Activated CD4-positive, CD25-positive, alpha-beta regulatory T cell treated with anti-CD3 and anti-CD28 coated beads, Interleukin-2, amount 50 U/mL, for 72 hours (primary cell): ENCODE measurements at places on chromosomes 16 and 17.

DNA sequence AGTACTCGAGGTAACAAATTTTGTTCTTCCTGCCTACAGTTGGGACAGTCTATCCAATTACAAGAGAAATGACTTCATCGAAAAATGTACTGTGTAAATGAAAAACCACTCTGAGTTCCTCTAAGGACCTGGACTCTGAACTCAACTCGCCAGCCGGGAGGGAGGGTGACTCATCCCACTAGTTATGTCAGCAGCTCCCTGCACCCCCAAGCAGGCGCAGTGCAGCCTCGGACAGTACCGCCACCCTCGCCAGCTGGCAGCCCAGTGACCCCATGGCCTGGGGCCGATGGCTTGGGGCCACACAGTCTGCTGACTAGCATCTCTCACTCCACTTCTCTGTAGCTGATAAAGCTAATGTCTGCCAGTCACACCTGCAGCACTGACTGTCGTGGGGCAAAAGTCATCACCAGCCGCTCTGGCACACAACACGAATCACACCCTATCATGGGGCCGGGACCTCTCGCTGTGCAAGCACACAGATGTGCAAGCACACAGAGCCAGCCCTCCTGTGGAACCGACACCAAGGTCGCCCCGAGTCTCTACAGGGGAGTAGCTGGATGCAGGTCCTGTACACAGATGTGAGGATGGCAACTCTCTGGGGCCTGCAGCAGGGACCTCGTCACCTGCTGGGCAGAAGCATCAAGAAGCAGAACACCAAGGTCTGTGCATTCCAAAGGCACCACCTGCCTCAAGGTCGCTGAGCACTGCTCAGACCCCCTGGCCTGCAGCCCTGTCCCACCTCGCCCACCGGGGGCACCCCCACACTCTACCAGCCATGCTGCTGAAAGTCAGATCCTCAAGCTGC is 5.7 kb downstream of the CSNK1D start:
- no peak for DNase-seq

DNA sequence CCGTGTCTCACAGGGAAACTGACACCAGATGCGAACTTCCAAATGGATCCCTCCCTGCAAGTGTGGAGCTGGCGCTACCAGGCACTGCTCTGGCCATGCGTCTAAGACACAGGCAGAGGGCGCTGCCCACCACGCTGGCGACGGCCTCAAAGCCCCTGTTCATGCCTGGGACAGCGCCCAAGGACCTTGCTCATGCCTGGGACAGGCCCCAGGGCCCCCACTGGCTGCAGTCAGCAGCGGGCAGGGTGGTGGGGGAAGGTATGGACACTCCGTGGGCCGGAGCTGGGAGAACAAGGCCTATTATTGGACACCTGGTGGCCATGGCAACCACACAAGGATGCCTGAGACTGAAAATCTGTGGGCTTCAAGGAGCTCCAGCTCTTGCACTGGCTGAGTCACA is 8.8 kb downstream of the ZG16B start:
- no peak for DNase-seq

DNA sequence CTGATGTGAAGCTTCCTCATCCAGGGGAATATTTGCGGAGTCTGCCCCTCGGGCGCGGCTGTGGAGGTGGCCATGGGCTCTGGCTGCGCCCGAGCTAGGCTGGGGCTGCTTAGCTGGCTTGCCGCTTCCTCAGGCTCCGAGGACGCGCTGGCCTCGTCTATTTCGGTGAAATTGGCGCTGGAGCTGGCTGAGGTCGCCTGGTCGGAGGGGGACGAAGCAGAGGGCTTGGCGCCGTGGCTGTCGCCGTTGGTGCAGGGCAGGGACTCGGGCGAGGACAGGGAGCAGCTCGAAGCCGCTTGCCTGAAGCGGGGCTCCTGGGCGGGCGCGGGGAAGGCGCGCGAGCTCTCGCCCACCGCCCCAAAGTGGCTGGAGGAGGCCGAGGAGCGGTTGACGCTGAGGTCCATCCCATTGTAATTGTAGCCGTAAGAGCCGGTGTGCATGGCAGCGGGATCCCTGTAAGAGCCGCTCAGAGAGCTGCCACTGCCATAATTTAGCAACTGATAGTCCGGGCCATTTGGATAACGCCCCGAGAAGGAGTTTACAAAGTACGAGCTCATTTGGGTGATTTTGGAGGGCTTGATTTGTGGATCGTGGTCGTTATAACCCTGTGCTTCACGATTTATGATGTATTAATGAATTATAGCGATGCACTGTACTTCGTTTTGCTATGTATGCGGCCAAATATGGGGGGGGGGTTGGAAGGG is at the start of gene HOXB5:
TSS of gene HOXB5 (minus strand) at position 654 of the 704 bp plus-strand sequence. CDS start at position 557, 97 bp downstream.
- no peak for DNase-seq

DNA sequence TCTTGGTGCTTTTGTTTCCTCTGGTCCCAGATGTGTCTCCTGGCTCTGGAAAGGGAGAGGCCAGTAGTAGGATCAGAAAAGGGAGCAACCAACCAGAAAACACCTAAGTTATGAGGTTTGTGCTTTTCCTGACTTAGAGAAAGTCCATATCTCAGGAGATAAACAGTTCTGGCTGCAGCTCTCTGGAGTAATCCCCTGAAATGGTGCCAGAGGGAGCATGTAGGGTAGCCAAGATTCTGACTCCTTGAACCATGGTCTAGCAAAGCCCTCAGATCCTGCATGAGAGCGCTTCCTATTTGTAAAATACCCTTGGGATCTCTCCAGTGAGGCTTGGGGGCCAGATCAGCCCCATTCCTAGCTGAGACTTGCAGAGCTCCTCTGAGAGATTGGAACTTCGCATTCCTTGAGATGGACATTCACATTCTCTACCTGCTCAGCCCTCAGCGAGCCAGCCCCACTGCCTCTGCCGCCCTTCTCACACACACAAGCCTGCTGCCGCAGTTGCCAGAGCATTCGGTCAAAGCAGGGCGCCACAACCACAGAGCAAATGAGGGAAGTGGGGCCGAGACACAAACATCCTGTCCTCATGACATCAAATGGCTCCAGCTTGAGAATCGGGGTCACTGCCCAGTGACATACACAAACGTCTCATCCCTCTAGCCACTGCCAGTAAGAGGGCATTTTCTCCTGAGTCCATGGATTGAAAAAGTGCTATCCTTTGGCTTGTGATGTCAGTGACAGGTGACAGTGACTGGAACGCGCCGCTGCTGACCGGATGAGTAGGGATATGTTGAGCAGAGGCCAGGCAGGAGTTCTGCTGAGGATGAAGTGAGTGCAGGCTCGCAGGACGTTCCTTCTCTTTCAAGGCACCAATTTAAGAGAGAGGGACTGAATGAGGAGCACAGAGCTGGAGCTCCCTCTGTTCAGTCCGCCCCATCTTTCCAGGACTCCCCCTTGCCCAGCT is 5.0 kb downstream of the ABHD15 start:
- no peak for DNase-seq

DNA sequence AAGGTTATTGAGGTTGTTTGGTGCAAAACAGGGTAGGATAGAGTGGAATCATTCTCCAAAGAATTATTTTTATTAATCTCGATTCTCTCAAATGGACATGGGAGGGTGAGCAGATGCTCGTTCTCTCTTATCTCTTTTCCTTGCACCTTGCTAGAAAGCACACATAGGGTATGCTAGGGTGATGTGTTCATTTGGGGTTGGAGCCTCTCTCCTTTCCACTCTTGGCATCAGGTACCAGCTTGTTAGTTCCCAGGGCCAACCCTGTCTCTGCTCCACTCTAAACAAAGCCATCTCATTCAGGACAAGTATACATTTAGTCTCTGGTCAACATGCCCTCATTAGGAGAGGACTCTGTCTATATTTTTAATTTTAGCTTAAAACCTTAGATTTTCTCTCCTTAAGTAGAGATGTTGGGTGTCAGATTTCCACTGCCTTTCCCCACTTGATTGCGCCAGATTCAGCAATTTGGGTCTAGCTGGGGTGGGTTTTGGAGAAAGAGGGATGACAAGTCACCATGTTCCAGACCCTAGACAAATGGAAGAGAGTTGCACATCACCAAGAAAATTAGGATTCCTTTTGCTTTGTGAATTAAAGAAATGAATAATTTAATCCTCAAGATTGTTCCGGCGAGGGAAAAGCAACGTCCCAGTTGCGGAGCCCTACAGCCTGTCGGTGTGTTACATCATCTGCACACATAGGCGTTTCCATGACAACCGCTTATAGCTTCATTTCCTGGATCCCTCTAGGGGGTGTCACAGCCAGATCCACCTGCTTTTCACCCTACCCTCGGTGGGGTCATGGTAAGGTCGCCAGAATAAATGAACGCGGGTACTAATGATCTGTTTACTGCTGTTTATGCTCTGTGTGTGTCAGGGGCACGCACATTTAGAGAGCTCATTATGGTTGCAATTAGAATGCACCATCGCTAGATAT is 41.6 kb downstream of the SNX11 start:
- no peak for DNase-seq

DNA sequence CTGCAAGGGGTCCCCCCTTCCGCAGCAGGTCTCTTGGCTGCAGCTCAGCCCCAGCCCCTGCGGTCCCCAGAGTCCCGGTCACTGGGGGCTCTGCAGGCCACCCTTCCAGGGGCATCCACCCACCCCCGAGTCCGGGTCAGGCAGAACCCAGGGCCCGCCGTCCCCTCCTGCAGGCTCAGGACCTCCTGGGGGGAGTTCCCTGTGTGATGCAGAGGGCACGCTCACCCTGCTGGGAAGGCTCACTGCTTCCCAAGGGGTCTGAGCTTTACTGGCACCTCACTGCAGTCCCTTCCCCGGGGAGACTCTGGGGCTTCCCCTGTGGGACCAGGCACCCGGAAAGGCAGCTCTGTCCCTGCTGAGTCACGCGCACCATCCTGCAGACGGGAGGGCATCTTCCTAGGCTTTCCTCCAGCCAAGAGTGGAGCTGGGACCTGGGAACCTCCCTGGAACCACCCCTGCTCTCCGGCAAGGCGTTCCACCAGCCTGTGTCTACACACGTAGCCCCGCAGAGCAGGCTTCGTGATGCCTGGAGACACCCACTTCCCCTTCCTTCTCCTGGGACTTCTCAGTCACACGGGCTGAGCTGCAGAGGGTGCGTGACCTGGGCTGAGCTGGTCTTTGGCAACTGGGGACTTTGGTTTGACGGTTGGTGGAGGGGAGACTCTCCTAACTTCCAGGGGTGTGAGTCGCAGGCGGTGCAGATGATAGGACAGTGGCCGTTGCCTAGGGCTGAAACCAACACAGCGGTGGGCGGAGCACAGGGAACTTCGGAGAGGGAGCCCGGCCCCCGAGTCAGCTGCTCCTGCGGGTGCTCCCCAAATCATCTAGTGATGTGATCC is 23.4 kb downstream of the SLC25A10 start:
- DNase-seq: no peak

- DNase-seq: no peak
These were observed 8.3 kb downstream of the FLCN start for GRCh38 chr17:17228521-17229279.

- DNase-seq: no peak
These were observed 20.6 kb downstream of the PRKAR1A start for GRCh38 chr17:68532826-68533225.

GRCh38 chr17:66365903-66366302 is 63.5 kb downstream of the PRKCA start:
- DNase-seq: no peak

GRCh38 chr17:83032781-83033180 is 46.6 kb upstream of the METRNL start:
- no peak for DNase-seq

- no peak for DNase-seq
These were observed 122.3 kb downstream of the SPACA3 start for GRCh38 chr17:33113991-33114370.

DNA sequence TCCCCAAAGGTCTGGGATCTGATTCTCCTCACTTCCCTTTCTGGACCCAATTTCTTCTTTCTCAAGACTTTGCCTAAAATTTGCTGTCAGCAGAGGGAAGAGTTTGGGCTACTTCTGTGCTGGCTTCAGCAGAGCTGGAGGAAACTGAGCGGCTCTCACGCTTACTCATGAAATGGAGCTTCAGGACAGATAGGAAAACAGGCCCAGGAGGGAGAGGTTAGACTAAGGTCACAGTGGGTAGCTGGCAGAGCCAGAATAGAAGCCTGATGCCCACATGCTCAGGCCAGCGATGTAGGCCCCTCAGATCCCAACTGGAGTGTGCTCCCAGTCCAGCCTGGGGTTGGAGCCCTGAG is 593 bp downstream of the SLC38A7 start:
- no peak for DNase-seq

DNA sequence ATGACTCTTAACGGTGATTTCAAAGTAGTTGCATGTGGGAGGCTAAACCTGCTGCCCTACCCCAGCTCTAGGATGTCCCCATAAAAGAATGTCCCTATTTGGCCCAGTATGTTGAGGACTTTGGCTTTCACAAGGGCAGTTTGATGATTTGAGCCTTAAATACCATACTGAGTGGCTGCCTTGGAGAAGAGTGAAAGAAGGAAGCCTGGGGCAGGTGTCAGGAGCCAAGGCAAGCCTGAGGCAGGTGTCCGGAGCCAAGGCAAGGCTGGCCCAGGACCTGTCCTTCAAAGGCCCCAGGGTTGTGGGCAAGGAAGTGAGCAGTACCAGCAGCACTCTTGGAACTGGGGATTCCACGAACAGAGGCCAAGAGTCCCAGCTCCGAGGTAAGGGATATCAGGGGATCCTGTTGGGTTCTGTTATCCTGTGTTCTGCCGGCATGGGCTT is 18.6 kb downstream of the ST6GALNAC2 start:
- DNase-seq: no peak

GRCh38 chr17:80216473-80217456 is 3.4 kb downstream of the SGSH start:
- DNase-seq: no peak

- no peak for DNase-seq
These were observed 137.2 kb downstream of the CYLD start for GRCh38 chr16:50878966-50879615.

DNA sequence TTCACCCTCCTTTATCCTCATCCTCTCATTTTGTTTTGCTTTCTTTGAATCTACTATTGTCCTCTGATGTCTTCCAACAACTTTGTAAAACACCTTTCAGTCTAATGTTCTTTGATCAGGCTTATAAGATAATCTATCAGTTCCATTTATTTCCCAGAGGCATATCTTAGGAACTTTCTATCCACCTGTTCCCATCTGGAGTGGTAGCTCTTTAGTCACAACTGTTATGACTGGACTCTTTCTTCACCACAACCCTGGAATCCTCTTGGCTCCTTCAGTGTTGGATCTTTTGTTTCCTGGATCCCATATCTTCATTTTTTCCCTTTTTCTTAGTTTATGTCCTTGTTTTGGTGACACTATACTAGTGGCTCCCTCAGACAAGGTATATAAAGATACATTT is 23.5 kb downstream of the RPS6KB1 start:
- DNase-seq: no peak

- no peak for DNase-seq
These were observed 416.0 kb downstream of the MAF start for GRCh38 chr16:79184464-79185030.

GRCh38 chr17:41959336-41960095 is 7.1 kb upstream of the CNP start:
- DNase-seq: no peak

GRCh38 chr17:67628580-67629013 is 89.1 kb upstream of the NOL11 start:
- no peak for DNase-seq
